Brain pericyte (primary cell): ENCODE measurements at places on chromosomes 13 and 19.

GRCh38 chr19:7191946-7192691 is 102.1 kb downstream of the INSR start:
- DNase-seq, result no peak

DNA sequence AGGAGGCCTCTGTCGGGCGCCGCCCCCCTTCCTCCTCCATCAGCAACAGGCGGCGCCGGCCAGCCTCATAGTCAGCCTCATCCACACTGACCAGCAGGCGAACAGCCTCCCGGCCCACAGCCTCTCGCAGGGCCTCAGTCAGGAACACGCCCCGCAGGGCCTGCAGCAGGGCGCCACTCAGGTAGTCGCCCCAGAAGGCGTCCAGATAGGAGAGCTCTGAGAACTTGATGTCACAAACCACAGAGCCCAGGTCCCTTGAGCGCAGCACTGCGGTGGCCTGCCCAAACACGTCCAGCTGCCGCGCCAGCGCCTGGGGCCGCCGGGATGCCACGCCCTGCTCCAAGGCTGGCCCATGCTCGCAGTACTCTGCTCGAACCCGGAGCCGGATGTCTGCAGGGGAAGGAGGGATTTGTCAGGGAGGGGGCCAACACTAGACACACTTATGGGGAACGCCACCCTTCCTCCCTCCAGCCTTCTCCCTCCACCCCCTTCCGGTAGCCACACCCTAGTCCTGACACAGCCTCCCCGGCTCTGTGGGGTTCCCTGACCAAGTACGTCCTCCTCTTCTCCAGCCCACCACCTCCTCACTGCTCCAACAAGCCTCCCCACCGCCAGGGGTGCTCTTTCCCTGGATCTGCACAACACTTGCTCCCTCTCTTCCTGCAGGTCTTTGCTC is 17.9 kb downstream of the DEDD2 start:
- no peak for DNase-seq

DNA sequence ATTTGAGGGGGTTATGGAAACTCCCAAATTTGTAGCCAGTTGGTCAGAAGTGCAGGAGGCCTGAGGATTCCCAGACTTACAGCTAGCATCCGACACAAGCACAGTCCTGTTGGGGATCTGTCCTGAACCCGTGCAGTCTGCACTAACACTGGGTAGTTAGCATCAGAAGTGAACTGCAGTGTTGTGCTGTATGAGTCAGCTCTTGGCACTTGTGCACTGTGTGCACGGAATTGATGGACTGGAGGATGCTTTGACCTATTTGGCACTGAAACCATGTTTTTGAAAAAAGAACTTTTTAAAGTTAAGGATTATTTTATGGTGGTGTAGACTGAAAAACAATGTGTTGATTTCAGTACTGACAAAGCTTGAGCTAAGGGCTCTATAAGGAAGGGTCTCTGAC is 279.0 kb downstream of the NHLRC3 start:
- peak; percentile 30 for DNase-seq

DNA sequence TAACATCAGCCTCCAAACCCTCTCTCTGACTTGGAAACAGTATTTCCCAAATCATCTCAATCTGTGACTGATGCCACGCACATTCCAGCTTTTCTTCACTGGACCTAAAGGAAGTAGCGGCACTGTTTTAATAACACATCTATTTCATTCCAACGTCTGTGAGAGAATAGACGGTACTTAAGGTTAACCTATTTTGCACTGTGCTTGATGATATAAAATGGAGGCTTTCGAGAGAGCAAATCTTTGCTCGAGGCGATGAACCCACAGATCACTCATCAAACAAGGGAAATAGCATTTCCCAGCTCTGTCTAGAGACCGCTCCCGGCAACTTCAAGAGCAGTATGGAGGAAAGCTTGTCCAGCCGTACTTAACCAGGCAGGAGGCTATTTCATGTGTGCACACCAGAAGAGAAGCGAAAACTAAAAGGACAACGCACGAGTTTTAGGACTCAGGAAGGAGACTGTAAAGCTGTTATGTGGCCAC is 2.9 kb downstream of the UBL3 start:
- no peak for DNase-seq

DNA sequence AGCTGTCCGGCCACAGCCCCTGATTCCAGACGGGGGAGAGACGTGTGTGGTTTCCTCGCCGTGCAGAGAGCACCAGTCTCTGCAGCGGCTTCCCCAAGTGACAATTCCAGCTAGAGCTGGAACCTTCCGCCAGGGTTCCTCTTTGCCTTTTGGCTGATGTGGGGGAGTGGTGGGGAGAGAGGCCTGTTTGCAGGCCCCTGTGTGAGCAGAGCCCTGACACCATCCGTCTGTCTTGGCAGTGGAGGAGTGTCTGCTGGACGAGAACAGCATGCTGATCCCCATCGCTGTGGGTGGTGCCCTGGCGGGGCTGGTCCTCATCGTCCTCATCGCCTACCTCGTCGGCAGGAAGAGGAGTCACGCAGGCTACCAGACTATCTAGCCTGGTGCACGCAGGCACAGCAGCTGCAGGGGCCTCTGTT is 25.0 kb downstream of the LAMP1 start:
- DNase-seq, result no peak

- no peak for DNase-seq
These were observed 8.7 kb downstream of the BRD4 start for GRCh38 chr19:15323496-15324235.

GRCh38 chr13:114115796-114116195 is 16.6 kb downstream of the RASA3 start:
- DNase-seq, result no peak

GRCh38 chr13:81138353-81138980 is 797.5 kb upstream of the SPRY2 start:
- DNase-seq, result no peak
